ENCODE measurements at places on chromosomes 5 and 9.
A peak's percentile ranks its signal among the peaks of the same experiment; 100 is the strongest.

GRCh38 chr9:3012245-3012644 is 168.3 kb upstream of the PUM3 start:
- peak; percentile 67 for DNase-seq

- no peak for DNase-seq
Observed at GRCh38 chr5:55021410-55021809, 2.6 kb upstream of the GZMK start.

DNA sequence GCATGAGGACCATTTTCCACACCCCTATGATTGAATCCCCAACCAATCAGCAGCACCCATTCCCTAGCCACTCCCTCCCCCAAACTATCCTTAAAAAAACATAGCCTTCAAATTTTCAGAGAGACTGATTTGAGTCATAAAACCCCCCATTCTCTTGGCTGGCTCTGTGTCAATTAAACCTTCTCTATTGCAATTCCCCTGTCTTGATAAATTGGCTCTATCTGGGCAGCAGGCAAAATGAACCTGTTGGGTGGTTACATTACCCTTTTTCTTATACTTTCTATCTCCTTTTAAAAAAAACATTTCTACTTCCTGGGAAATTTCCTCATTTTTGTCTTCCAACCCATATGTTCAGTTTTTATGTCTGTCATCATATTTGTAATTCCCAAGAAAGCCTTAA is 220.2 kb downstream of the PDZD2 start:
- DNase-seq = no peak

DNA sequence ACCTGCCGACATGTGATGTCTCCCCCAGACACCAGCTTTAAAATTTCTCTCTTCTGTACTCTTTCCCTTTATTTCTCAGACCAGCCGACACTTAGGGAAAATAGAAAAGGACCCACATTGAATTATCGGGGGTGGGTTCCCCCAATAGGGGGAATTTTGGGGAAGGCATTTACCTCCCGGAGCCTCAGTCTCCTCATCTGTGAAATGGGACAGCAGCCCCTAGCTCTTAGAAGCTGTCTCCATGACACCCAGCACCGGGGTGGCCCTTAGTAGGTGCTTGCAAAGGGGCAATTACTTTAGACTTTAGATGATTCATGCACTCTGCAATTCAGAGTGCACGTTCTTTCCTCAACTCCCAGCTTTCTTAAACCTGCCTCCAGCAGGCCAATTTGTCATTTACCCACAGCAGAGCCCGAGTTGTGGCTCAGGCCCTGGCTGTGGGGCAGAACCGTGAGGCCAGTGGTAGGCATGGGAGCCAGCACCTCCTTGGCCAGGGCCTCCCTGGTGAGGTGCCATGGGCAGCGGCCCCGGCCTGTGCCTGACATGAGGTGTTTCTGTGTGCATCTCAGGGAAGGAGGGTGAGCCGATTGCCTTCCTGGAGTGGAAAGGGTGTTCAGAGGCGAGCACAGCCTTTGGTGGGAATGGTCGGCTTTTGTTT is 51.7 kb downstream of the SH3PXD2B start:
- no peak for DNase-seq

DNA sequence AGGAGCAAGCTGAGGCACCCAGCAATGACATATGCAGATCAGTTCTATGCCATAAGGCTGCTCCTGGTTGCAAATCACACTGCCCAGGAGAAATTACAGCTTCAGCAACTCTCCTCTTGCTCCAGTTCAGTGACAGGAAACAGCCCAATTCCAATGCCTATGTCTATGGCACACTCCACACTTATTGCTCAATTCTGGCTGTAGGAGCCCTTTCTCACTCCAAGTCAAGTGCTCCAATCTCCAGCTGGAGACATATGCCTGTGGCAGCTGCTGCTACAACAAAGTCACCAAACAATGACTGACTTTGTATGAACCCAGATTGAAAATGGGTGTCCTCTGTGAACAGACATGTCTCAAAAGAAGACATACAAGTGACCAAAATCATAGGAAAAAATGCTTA is 31.8 kb upstream of the PLCXD3 start:
- DNase-seq = no peak

- DNase-seq = peak; percentile 56
Observed at GRCh38 chr5:56819060-56819881, 3.9 kb downstream of the MAP3K1 start.

DNA sequence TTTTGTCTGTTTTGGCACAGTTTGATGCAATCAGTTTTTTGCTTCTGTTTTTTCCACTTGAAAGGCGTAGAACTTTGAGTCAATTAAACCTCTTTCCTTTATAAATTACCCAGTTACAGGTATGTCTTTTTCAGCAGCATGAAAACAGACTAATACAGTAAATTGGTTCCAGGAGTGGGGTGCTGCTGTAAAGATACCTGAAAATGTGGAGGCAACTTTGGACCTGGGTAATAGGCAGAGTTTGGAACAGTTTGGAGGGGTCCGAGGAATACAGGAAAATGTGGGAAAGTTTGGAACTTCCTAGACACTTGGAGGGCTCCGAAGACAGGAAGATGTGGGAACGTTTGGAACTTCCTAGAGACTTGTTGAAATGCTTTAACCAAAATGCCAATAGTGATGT is 2022.2 kb downstream of the MAT2B start:
- no peak for DNase-seq

GRCh38 chr5:79236362-79236969 is 535 bp downstream of the JMY start:
- DNase-seq = no peak

GRCh38 chr5:152270096-152270495 is 135.0 kb downstream of the NMUR2 start:
- DNase-seq = no peak

GRCh38 chr9:70259512-70259802 is 679 bp downstream of the SMC5 start:
- no peak for DNase-seq

DNA sequence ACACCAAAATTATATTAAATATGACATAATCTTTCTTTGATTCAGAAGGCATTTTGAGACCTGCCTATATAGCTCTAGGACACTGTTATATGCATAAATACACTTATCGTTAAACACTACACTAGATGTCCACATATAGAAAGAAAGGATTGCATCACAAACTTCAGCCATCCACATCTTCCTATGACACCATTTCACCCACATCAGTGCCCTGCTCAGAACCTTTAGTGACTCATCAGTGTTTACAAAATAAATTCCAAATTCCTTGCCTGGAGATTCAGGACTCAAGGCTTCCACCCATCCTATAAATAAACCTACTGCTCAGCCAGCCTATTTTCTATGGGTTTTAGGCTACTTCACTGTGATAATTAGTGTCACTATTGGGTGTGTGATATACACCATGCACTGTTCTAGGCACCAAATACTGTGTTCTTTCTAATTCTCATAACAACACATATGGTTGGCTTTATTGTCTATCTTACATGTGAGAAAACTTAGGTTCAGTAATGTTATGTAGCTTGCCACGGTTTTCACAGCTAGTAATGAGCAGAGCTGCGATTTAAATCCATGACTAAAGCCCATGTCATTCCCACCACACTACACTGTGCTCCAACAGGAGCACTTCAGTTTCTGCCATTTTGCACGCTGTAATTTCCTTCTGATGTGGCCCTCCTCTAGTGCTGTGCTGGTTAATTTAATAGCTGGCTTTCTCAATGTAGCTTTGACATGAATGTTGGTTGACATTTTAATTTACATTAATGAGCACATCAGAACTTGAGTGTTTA is 103.3 kb downstream of the SREK1 start:
- peak; percentile 46 for DNase-seq

- DNase-seq = peak; percentile 6
Observed at GRCh38 chr5:26945901-26946300, 92.5 kb downstream of the CDH9 start.

GRCh38 chr9:107323836-107324585 is 40.9 kb downstream of the RAD23B start:
- DNase-seq = peak; percentile 47

DNA sequence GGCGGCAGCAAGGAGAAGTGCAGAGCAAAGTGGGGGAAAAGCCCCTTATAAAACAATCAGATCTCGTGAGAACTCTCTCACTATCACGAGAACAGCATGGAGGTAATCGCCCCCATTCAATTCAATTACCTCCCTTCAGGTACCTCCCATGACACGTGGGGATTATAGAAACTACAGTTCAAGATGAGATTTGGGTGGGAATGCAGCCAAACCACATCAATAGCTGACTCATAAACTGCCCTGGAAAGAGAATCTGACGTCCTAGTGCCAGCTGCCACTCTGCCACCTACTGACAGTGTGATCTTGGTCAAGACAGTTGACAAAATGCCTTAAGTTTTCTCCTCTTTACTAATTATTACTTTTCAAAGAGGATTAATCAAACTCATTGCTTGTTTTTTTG is 128.3 kb downstream of the GPBP1 start:
- peak; percentile 59 for DNase-seq

- DNase-seq = no peak
Observed at GRCh38 chr9:96044401-96044800, 168.9 kb downstream of the ERCC6L2 start.

- no peak for DNase-seq
Observed at GRCh38 chr5:80480354-80480753, 7.5 kb upstream of the FAM151B start.

- DNase-seq = no peak
Observed at GRCh38 chr5:26232706-26233105, 805.7 kb downstream of the CDH9 start.

DNA sequence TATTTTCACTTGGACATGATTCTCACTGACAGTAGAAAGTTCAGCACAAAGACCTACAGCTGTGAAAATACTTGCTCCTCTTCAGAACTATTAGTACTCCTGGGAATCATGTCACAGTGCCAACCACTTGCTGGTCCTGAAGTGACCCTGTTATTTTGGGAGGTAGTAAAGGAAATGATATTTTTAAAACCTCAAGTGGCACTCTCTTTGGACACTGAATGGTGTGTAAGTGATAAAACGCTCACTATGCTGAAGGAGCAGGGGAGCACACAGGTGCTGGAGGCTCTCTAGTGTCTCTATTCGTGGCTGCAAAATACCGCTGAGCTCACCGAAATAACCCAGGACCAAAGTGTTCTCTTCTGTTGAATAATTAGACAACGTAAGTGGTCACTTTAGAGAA is 76.9 kb upstream of the SPATA31D4 start:
- no peak for DNase-seq

DNA sequence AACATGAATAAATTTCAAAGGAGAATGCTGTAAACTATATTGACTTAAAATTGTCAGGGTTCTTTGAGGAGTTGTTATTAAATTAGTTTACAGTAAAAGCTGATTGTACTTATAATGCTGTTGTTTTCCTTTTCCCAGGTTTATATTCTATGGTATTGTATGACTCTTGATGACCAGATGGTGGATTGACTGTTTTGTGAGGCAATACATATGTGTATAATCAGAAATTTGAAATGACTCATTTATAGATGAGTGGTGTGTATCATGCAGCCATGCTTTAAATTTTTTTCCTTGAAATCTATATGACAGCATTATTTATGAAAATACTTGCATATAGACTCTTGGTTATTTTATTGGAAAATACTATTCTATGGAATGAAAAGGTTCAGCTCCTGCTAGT is 195.3 kb downstream of the CNTLN start:
- no peak for DNase-seq

- no peak for DNase-seq
Observed at GRCh38 chr5:92704590-92704989, 876.4 kb downstream of the NR2F1-AS1 start.

DNA sequence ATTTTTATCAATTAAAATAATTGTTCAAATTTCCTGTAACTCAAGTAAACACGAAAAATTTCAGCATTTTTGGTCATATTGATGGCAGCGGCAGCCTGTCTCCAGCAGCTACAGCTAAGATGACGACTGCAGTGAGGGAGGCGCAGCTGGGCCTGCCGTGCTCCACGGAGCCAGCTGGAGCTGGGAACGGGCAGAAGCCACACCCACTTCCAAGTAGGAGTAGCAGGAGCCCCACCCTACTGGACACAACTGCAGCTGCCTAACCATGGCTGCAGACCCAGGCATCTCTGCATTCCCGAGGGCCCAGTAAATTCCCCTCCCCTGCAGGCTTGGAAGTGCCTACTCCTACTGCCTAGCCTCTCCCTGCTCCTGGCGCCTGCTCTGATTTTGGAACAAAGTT is 2031.7 kb downstream of the EFNA5 start:
- no peak for DNase-seq

GRCh38 chr9:126331964-126332748 is 5.5 kb downstream of the MVB12B start:
- no peak for DNase-seq

- DNase-seq = no peak
Observed at GRCh38 chr9:33787839-33788238, 7.5 kb upstream of the PRSS3 start.

DNA sequence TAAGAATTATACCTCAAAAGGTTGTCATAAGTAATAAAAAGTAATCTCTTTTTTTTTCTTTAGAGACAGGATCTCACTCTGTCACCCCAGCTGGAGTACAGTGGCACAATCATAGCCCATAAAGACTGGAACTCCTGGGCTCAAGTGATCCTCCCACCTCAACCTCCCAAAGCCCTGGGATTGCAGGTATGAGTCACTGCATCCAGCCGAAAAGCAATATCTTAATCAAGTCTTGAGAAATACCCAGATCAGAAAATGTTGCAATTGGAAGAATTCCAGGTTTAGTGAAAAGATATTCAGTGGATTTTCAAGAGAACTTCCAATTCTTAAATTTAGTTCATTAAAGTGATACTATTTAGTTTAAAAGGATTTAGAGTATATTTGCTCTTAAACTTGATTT is 40.9 kb upstream of the IDNK start:
- DNase-seq = no peak

DNA sequence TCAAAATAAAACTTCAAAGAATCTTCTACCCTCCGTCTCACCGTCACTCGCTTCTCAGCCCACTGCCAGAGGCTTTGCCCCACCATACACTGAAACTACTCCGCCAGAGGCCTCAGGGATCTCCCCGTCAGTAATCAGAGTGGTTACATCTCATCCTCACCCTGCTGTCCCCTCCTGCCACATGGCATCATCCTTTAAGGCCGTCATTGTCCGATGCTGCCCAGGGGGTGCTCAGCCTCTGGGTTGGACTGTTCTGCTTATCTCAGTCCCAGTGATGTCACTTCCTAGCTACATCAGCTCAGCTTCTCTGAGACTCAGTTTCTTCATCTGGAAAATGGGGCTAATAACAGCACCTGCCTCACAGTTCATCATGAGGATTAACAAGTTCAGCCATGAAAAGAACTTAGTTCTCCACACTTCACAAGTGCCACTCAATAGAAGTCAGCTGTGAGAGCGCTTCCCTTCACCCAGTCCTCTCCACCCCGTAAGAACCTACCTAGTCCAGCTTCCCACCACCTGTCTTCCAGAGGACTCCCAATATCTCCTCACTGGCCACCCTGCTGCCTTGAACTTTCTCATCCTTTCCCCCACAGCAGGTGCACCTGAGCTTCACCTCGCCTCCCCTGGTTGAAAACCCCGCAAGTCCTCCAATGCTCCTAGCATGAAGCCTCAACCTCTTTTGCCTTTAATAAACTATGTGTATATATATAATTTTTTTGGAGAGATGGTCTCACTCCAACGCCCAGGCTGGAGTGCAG is 2.8 kb upstream of the IL3 start:
- no peak for DNase-seq

- DNase-seq = no peak
Observed at GRCh38 chr9:16310278-16311110, 560.0 kb downstream of the BNC2 start.

- no peak for DNase-seq
Observed at GRCh38 chr9:35116539-35116897, 856 bp upstream of the ATOSB start.

- DNase-seq = no peak
Observed at GRCh38 chr5:157568720-157569119, 6.9 kb downstream of the ADAM19 start.
